NCI-H187 (cell line): ENCODE measurements at places on chromosomes 12 and 14.

DNA sequence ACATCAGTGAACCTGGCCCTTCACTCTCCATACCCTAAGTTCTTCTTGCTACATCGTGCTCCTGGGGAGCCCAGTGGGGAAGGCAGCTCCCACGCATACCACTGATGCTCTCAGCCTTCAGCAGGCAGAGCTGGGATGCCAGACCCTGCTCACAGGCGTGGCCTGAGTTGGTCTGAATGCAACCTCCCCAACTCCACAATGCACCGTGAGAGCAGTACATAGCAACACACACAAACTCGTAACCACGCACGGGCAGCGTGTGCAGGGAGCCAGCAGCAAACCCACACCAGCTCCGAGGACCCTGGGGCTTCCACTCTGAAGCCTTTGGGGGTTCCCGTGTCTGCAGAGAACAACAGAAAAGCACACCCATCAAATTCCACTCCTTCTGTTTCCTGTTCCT is 37.3 kb downstream of the ANO2 start:
- no peak for DNase-seq

DNA sequence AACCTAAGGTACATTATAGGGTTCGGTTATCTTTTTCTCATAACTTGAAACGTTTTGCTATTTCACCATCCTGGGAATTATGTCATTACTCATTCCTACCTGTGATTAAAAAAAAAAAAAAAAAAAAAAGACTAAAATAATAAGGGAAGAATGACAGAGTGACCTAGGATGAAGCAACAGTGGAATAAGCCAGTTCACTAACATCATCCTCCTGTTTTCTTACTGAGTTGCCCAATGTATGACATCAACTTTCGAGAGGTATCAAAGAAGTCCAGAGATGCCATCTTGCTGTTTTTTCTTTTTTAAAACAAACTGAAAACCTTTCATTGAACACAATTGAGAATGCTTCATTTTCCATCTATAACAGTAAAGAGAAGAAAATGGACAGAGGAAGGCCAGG is 42.8 kb downstream of the AMN start:
- no peak for DNase-seq

- peak; percentile 54 for DNase-seq
These were observed 10.0 kb downstream of the DDX51 start for GRCh38 chr12:132133952-132134652.

- DNase-seq: no peak
These were observed 1.9 kb downstream of the KRT4 start for GRCh38 chr12:52812073-52812400.

DNA sequence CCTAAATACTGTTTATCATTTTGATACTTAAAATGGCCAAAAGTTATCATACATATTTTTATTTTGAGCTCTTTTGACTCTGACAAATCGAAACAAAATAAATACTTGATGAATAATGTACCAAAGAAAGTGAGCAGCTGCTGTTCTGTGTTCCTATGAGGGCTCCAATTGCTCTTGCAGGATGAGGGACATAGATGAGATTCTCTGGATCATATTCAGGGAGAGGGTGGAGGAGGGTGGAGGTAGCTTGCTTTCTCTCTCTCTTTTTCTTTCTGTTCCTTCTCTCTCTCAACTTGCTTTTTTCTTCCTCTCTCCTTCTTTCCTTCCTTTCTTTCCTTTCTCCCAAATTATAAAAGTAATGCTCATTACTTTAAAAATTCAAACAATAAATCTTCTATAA is 8.9 kb upstream of the MYH7 start:
- no peak for DNase-seq

- DNase-seq: no peak
These were observed 60.3 kb upstream of the NTF3 start for GRCh38 chr12:5371631-5372030.

GRCh38 chr14:100472094-100472455 is 115.1 kb downstream of the BEGAIN start:
- peak; percentile 60 for DNase-seq

GRCh38 chr14:100011628-100012325 is 53.4 kb upstream of the EVL start:
- no peak for DNase-seq

- peak; percentile 55 for DNase-seq
These were observed 325.8 kb upstream of the DIO3 start for GRCh38 chr14:101235335-101236103.

GRCh38 chr12:22631863-22632463 is 7.0 kb downstream of the ETNK1 start:
- DNase-seq: no peak

GRCh38 chr12:67147447-67147846 is 121.7 kb upstream of the CAND1 start:
- DNase-seq: no peak

- DNase-seq: no peak
These were observed 38.8 kb downstream of the HELB start for GRCh38 chr12:66341126-66341525.

GRCh38 chr12:57193706-57194245 is 22.8 kb upstream of the NXPH4 start:
- no peak for DNase-seq

- DNase-seq: no peak
These were observed 79.9 kb downstream of the BCL11B start for GRCh38 chr14:99192028-99192621.

DNA sequence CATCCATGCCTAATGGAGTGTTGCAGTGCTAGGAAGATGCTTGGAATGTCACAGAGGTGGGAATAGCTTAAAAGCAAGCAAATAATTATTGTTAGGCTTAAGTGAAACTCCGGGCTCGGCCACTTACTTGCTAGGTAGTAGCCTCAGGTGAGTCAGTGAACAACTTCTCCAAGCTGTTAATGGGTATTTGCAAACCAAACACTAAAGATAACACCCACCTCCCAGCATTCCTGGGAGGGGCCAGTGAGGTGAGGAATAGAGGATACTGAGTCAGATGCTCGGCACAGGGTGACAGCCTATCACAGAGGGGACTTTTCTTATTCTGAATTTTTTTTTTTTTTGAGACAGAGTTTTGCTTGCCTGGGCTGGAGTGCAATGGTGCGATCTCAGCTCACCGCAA is 151.2 kb upstream of the RFLNA start:
- DNase-seq: no peak

DNA sequence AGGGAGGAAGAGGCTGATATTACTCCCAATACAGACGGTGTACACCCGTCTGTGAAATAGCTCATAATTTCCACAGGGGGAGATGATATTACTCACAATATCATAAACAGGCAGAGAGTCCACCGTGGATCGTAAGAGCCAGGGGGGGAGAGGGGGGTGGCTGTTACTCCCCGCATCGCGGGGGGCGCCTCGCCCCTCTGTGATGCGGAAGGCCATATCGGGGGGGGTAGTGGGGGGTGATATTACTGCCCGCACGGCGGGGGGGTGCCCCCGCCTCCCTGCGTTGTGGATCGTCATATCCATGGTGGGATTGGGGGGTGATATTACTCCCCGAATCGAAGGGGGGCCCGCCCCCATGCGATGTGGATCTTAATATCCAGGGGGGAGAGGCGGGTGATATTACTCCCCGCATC is 91.9 kb downstream of the FRMD6 start:
- DNase-seq: no peak

- DNase-seq: no peak
These were observed 77.1 kb downstream of the PTPN21 start for GRCh38 chr14:88477513-88478250.

- no peak for DNase-seq
These were observed 157.9 kb downstream of the SAMD4A start for GRCh38 chr14:54724676-54725325.

DNA sequence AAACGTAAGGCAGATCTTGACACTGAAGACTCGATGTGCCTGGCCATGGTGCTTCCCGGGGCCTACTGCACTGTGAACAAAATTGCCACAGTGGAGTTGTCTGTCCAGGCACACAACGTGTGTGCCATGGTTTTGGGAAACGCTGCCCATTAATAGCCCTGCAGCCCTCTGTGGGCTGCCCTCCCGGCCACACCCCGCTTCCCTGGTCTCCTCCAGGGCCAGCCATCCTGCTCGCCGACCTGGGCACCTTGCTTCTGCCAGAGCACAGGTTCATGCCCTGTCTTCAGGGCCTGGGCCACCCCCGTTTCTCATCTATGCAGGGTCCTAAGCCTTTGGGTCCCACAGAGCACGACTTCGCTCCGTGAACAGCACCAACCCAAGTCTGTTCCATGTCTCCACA is 18.9 kb downstream of the MEG3 start:
- no peak for DNase-seq

- no peak for DNase-seq
These were observed 128.0 kb upstream of the RASSF8 start for GRCh38 chr12:25830456-25830855.

DNA sequence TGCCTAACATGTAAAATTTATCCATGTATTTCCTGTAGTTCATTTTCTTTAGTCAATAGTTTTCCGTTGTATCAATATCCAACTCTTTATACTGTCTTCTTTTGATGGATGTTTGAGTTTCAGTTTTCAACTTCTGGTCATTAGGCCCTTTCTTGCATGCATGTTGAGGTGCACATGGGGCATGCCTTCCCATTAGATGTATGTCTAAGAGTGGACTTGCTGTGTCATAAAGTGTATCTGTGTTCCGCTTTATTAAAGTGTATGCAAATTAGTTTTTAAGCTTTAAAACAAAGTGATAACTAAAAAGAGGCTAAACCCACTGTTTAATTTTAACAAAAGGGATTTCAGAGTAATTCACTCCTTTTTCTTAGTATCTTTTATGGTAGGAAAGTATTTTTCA is 441.1 kb downstream of the PCNX1 start:
- DNase-seq: no peak

DNA sequence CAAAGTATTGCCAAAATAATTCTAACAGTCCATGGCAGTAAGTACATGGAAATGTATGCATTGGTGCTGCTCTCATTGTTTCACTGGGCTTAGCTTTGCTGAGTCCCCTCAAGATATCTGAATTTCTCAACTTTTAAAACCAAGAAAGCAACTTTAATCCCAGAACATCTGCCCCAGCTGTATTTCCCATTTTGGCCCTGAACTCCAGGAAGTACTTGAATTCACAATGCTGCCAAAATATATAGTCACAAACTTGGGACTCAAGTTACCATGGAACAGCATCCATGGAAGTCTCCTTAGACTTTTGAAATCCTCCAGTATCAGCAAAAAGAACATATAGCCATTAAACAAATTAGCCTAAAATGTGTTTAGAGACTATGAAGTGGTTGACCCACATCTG is 78.5 kb upstream of the FLRT2 start:
- DNase-seq: no peak

DNA sequence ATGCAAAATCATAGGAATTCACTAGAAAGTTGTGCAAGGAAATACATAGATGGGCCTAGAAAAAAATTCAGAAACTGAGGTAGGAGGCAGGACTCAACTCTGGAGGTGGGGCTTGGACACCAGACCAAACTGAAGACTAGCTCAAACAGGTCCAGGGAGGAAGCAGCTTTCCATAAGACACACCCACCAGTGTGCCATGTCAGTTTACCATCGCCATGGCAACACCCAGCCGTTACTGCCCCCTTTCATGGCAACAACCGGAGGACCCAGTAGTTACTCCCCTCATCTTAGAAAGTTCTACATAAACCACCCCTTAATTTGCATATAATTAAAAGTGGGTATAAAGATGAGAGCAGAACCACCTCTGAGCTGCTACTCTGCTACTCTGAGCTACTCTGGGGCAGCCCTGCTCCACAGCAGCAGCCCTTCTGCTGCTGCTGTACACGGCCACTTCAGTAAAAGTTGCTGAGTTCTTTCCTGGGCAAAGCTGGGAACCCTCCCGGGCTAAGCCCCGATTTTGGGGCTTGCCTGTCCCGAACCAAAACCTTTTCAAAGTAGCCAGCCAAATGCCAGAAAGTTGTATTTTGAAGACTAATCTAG is 30.8 kb upstream of the NINJ2 start:
- no peak for DNase-seq

GRCh38 chr14:87632796-87633195 is 360.2 kb downstream of the GALC start:
- no peak for DNase-seq

DNA sequence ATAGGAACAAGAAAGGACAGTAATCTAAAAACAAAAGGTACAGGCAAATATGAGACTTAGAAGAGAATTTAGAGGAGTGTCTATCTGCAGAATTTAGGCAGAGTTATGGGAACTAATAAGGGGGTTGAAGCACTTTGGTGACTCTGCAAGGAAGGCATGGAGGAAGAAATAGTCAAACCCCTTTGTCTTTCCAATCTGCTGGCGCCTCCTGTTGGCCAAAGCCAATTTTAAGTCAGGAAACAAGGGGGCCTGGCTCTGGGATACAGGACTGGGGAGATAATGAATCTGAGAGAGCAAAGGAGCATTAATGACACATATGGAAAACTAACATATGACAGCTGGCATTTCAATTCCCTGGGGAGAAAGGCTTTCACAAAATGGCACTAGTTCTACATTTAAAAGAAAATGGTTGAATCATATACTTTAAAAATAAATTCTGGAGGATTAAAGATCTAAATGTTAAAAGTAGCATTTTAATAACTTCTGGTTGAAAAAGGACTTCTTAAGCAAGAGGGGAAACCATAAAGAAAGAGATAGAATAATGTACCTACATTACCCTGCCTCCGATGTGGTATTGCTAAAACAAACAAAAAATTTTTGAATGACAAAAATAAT is 48.5 kb upstream of the CSRP2 start:
- DNase-seq: no peak

DNA sequence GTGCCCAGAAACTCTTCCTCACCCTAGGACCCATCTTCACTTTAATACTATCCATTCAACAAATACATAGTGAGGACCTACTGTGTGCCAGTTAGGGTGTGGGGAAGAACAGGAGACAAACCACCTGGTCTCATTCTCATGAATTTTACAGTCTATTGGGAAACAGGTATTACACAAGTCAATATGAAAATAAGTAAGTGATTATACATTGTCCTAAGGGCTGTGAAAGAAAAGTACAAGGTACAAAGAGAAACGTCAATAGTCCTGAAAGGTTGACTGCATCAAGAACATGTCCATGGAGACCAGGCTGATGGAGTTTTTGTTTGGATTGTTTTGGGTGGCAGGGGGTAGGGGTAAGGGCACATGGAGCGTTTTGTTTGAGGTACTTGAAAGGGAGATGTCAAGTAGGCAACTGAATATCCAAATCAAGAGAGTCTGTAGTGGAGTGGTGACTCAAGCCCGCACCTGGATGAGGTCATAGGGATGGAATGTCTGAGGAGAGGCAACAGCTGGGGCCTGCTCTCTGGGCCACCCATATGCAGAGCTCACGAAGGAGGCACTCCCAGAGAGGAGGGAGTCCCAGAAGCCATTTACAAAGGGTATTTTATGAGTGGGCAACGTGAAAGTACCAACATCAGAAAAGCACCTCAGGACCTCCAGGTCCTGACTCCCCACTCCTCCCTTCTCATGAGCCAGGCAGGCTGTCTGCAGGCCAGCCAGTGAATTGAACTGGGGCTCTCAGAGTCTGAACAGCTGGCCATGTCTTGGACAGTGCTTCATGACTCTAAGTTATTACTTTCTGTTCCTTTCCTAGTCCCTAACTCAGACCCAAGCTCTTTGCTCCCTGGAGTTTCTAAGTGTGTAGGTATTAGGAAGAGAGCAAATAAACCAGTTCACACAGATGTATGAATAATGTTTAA is 272.0 kb downstream of the ZFP36L1 start:
- DNase-seq: peak; percentile 35

- DNase-seq: no peak
These were observed 160.6 kb downstream of the ZFP36L1 start for GRCh38 chr14:68632054-68632895.
